Brain pericyte (primary cell): ENCODE measurements at places on chromosomes 5 and 9.

DNA sequence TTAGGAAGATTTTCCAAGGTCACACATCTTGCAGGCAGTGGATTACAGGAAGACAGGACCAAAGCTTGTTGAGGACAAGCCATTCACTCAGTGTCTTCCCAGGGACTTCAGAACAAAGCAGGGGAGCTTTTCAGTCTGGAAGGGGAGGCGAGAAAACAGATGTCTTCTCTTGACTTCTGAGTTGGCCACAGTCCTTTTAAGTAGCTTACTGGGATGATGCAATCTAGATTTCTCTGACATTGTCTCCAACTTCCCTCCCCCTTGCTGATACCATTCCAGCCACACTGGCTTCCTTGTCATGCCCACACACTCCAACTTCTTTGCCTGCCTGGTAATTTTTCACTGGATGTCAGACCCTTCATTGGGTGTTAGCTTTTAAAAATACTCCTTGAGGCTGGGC is 174.2 kb upstream of the TBC1D2 start:
- no peak for DNase-seq

- no peak for DNase-seq
Observed at GRCh38 chr5:137260820-137261695, 238.1 kb downstream of the SPOCK1 start.

GRCh38 chr5:153601377-153601776 is 110.9 kb downstream of the GRIA1 start:
- DNase-seq: no peak

GRCh38 chr9:76333964-76334363 is 60.3 kb downstream of the RFK start:
- no peak for DNase-seq

- DNase-seq: no peak
Observed at GRCh38 chr9:21810881-21811280, 8.4 kb downstream of the MTAP start.

DNA sequence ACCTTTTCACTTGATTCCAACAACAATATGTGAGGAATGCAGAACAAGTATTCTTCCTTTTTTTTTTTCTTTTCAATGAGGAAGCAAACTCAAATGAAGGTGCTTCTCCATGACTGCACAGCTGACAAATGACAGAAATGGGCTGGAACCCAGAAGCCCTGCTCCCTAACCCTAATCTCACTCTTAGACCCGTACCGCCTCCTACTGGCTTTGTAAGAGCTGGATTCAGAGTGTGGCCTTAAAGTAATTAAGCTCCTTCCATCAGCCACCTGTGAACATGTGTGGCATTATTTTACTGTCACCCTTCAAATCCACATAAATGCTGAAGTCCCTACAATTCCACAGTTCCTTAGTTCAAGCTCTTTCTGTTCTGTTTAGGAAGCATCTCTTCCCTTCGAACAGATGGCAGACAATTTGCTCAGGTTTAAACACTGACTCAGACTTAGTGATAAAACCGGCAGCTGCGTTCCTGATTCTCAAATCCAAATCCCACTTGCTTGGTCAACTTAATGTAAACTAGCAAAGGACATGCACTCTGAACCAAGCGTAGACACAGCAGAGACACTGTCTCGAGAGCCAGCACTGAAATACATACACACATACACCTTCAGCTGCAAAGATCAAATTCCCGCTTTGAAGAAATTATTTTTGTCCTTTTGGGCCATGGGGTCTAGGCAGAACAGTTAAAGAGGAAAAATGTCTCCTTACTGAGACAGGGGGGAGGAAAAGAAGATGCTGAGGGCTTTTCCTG is 316.7 kb upstream of the TLE4 start:
- DNase-seq: no peak

GRCh38 chr5:173920866-173921555 is 32.9 kb downstream of the CPEB4 start:
- no peak for DNase-seq

GRCh38 chr5:180792287-180792964 is 10.2 kb downstream of the MGAT1 start:
- no peak for DNase-seq

DNA sequence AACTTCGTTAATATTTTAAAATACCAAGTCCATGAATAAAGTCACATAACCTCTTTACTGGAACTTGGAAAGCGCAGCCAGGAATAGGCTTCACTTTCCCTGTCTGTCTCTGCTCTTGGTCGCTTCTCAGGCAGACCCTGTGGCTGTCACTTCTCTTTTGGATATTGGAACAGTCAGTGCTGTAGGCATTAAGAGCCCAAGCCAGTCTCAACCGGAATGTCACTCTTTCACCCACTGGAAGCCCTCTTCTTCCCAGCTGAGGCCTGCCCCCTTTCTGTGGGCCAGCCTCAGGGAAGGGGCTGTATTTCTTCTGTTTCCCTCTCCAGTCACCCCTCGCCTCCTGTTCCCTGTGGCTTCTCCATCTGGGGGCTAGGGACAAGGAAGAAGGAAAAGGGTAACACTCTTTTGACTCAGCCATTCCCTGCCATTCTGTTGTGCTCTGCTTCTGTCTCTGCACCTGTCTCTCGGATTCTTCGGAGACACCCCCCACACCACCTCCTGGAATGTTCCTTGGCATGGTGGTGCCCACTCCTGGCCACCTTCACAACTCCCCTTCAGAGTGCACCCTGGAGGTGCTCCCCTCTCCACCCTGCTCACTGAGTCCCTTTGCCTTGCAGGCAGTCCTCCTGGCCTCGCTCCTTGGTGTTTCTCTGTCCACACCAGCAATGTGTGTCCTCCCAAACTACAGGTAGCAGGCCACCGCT is 103.4 kb downstream of the TRIO start:
- DNase-seq: no peak

- no peak for DNase-seq
Observed at GRCh38 chr5:74476046-74476818, 164.3 kb downstream of the ENC1 start.

DNA sequence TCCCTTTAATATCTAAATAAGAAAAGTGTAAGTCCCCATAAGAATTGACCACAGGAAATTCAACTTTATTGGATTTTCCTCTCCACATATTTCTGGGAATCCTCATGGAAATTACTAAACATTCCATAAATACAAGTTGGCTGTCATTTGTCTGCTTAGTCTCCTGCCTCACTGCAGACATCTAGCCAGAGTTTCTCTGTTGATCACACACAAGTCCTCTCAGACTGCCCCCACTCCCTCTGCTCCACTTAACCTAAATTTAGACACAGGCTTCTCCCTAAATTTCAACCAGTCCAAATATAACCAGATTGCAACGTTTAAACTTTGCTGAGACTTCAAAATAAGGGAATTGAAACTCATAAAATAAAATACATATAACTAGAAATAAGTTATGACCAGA is 982.1 kb downstream of the DTWD2 start:
- no peak for DNase-seq

- no peak for DNase-seq
Observed at GRCh38 chr5:98497418-98497817, 276.0 kb upstream of the RGMB start.

DNA sequence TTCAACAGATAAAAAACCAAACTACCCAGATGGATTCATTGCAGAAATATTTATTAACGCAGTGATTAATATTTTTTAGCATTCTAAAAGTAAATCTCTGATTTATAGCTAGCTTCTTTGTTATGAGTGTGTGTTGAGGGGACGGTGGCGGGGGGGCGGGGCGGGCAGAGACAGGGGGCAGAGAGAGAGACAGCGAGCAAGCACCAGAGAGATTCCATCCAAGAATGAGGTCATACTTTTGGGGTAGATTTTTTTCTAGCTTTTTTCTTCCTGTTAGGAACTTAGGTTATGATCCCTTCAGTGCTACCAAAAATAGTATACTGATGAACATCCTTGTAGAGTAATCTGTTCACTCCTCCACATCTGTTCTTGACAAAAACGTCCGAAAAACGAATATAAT is 500 bp upstream of the ZNF883 start:
- DNase-seq: no peak

- DNase-seq: no peak
Observed at GRCh38 chr5:149486726-149487635, 64.3 kb downstream of the CSNK1A1 start.

- DNase-seq: peak; percentile 77
Observed at GRCh38 chr5:140182803-140183367, 7.9 kb downstream of the CYSTM1 start.

DNA sequence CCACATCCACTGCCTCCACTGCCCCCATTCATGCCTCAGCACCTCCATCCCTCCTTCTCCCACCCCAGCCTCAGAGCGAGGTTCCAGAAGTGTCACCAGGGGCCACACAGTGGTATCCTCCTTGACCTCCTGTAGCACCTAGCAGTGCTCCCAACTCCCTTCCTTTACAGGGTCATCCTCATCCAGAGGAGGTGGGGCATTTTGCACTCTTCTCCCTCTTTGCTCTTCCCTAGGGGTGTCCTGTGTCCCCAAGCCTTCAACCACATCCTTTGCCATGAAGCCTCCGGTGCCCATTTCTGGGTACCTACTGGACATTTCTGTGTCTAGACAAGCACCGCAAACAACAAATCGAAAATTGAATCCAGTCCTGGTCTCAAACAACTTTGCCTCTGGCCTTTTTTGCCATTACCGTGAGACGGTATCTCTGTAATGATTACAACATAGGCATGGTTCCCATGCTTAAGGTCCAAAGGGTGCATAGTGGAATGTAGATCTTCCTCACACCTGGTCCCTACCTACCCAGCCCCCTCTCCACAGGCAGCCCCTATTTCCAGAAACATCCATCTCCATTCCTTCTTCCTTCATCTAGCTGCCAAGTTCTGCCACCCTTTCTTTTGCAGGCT is 17.6 kb downstream of the WWC1 start:
- no peak for DNase-seq

DNA sequence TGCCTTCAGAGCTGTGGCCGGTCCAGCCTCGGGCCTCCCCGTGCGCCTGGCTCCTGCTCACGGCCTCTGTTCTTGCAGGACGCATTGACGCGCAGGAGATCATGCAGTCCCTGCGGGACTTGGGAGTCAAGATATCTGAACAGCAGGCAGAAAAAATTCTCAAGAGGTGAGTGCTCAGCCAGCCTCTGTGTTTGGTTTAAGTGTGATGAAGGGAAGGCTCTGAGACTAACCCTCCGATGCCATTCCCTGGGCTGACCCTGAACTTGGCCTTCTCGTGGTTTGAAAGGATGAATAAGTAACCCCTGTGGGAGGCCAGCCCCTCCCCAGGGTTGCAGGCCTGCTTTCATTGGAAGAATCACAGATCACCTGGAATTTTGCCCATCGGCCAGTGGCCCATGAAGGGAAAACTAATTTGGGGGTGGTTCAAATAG is 26.3 kb downstream of the PTGES2 start:
- DNase-seq: no peak
